ENCODE measurements at places on chromosomes 7 and 10.

- DNase-seq, result no peak
These were observed 46.0 kb upstream of the KDM7A start for GRCh38 chr7:140222814-140223213.

DNA sequence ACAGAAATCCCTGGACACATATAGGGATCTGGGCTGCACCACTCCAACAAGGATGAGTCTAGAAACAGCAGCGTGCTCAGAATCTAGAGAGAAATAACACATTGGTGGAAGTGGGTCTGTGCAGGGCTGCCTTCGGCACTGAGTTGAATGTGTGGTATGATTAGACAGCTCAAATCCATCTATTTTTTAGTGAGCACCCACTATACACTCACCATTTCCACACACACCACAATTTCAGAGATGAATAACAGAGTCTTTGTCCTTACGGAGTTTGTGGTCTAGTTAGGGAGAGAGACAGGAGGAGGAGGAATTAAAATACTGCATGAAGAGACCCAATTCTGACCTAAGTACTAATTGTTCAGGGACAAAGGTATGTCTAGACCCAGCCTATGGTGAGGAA lies 44.2 kb downstream of the JAZF1 start:
- DNase-seq, result no peak

DNA sequence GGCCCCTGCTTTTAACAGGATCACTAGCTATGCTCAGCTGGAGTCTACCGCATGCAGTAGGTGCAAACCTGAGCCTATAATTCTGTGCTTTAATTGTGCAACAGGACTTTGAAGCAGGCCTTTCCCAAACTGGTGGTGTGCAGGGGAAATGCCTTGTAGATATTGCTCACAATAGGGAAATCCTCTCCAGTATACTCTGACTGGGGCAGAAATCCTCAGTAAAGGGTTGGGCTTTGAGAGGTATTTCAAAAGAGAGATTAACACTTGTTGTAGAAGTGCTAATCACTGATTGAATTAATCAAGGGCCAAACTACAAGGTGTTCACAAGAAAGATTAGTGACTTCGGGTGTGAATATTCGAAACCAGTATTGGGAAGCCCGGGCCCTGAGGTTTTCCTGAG lies 58.5 kb upstream of the EXOC6 start:
- DNase-seq, result no peak

GRCh38 chr10:66931949-66932343 lies 6.1 kb downstream of the LRRTM3 start:
- no peak for DNase-seq

- no peak for DNase-seq
These were observed 2.5 kb downstream of the FGL2 start for GRCh38 chr7:77197141-77197540.

GRCh38 chr10:68032113-68032512 lies 43.0 kb downstream of the HERC4 start:
- DNase-seq, result no peak

GRCh38 chr10:82358486-82359099 lies 483.6 kb downstream of the NRG3 start:
- no peak for DNase-seq

GRCh38 chr7:24283554-24283896 lies 465 bp upstream of the NPY start:
- DNase-seq, result no peak

DNA sequence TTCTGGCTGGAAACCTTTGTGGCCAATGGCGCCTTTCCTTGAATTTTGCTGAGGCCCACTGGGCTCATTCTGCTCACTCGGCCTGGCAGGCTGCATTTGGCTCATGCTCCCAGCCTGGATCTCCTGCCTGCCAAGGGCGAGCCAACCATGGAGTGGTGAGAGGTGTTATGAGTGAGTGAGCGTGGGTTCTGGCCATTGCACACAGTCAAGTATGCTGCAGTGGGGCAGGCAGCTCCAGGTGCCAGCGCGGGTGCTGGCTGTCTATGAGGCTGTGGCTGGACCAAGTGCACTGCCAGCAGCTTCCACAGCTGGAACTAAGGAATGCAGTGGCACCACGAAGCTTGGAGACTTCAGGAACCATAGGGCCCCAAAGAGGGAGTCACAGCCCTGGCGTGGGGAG lies 42.2 kb upstream of the TUBB8 start:
- no peak for DNase-seq

GRCh38 chr10:24292304-24293293 lies 83.7 kb downstream of the KIAA1217 start:
- no peak for DNase-seq

- DNase-seq, result no peak
These were observed 181.7 kb downstream of the PTEN start for GRCh38 chr10:88045096-88045495.

DNA sequence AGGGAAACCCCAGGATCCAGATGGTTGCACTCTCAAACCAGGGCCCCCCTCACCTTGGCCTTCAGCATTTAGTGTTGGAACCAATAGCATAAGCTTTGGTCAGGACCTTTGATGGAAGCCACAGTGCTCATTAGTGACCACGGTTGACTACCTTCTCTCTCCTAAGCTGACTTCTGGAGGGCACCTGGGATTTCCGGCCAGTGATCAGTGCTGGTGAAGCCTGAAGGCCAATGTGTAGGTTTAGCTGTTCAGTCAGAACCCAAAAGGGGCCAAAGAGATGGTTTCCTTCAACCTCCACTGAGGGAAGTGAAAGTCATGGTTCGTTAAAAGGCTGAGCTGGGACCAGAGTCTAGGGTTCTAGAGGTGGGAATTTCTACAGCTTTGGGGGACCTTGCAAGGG lies 46.4 kb downstream of the TCF7L2 start:
- DNase-seq, result no peak

DNA sequence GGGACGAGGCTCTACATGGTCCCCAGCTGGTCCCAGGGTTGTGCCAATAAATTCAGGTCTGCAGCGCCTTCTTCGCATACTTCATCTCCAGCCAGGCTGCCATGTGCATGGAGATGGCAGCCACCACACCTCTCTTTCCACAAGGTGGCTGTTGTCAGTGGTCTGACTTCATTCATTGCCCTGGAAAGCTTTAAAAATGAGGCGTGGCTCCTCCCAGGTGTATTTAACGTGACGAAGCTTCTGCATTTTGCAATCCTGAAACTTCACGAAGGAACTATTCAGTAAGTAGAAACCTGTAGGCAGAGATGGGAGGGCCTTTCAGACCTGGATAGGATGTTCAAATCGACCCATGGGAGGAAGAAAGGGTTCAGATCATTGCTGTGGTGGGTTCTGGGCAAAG lies 53.7 kb downstream of the PFKFB3 start:
- DNase-seq, result no peak

GRCh38 chr7:29146057-29146706 lies at the start of gene CPVL:
Gene CPVL, minus strand, starts transcription at chr7:29146537. Its CDS starts 25,476 bp downstream, at chr7:29121061.
- no peak for DNase-seq

- no peak for DNase-seq
These were observed 22.3 kb downstream of the RAB19 start for GRCh38 chr7:140426130-140426529.

- DNase-seq, result no peak
These were observed 286.4 kb downstream of the WDR11 start for GRCh38 chr10:121137533-121137932.

GRCh38 chr10:132836832-132837540 lies 51.0 kb upstream of the NKX6-2 start:
- peak; percentile 22 for DNase-seq

GRCh38 chr7:38881947-38882684 lies 26.9 kb downstream of the VPS41 start:
- DNase-seq, result no peak

GRCh38 chr10:49212783-49213182 lies 24.6 kb upstream of the TMEM273 start:
- DNase-seq, result no peak

GRCh38 chr7:21656796-21657195 lies 114.0 kb downstream of the DNAH11 start:
- DNase-seq, result no peak

- DNase-seq, result no peak
These were observed 160.6 kb downstream of the FGFR2 start for GRCh38 chr10:121437596-121437995.

DNA sequence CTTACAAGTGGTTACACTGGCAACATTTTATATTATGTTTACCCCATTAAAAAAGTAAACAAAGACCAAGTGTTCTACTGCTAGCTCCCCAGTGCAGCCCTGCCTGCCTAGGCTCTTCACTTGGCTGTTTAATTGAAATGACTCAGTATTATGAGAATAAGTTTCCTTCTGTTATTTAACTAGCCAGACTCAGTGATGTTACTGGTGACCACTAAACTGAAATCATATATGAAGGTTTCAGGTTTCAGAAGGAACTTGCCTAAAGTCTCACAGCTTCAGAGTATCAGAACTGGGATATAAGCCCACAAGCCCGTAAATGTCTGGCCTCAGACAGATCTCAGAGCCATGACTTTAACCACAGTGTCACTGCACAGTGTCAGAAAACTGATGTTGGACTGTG lies 66.8 kb upstream of the EXOC4 start:
- no peak for DNase-seq

- DNase-seq, result no peak
These were observed 27.8 kb downstream of the FAM53B start for GRCh38 chr10:124716369-124716768.

- DNase-seq, result no peak
These were observed 48.7 kb upstream of the DYNC1I1 start for GRCh38 chr7:95723583-95724180.

DNA sequence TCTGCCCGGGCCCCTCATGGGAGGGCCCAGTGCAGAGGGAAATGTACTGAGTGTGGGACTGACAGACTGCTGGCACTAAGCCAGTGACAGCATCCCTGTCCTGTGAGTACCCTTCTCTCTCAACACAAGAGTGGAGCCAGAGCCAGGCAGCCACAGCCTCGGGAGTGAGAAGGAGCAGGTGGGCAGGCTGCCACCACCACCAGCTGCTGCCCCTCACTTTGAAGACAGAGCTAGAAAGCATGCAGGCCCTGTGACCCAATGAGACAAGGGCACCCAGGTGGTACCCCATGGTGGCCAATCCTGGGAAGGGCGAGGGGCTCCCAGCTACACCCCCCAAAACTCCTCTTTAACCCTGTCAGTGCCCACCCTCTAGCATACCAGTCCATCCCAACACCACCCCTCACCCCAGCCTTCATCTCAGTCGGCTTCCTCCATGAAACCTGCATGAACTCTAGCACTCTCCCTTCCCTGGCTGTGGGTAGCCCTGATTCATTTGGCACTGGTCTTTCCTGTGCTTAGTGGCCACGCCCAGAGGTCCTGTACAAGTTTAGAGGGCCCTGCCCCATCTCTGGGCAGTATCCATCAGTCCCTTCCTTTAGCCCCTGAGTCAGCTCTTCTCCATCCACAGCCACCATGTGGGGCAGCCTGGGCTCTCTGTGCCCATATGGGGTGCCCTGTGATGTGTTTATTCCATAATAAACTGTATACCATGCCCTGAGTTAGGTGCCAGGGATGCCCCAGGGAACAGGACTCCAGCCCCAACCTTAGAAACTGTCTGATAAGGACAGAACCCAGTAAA lies 207.0 kb upstream of the ZMIZ1 start:
- DNase-seq, result no peak

GRCh38 chr10:13765641-13766341 lies 179.0 kb downstream of the PRPF18 start:
- no peak for DNase-seq

GRCh38 chr7:101537205-101537604 lies 91.9 kb downstream of the MYL10 start:
- DNase-seq, result no peak

- DNase-seq, result no peak
These were observed 6.1 kb upstream of the SCRN1 start for GRCh38 chr7:29995652-29996051.

GRCh38 chr10:75358132-75358531 lies 43.4 kb downstream of the ZNF503 start:
- no peak for DNase-seq

DNA sequence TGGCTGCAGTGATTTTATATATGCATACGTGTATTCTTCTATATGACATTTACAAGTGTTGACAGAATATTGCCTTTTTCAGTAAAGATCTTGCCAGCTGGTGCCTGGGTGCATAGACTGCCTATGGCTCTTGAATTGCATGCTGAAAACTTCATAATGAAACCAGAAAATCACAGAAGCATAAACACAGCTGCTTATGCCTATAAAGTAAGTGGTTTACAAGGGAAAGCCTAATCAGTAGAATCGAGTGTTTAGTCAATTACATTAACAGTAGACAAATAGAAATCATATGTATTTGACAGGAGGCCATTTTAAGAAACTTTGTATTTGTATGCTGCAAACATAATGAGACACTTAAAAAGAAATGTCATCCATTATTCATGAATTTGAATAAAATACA lies 82.5 kb downstream of the TMEM168 start:
- no peak for DNase-seq

All from activated T-cell treated with anti-CD3 and anti-CD28 coated beads for 4 hours (primary cell).